ENCODE measurements at places on chromosomes 1 and 21.
A peak's percentile ranks its signal among the peaks of the same experiment; 100 is the strongest.

- no peak for DNase-seq
These were observed 16.9 kb upstream of the SLAMF9 start for GRCh38 chr1:159970932-159971342.

- DNase-seq = peak; percentile 37
These were observed 48.3 kb downstream of the HUNK start for GRCh38 chr21:31921079-31921478.

DNA sequence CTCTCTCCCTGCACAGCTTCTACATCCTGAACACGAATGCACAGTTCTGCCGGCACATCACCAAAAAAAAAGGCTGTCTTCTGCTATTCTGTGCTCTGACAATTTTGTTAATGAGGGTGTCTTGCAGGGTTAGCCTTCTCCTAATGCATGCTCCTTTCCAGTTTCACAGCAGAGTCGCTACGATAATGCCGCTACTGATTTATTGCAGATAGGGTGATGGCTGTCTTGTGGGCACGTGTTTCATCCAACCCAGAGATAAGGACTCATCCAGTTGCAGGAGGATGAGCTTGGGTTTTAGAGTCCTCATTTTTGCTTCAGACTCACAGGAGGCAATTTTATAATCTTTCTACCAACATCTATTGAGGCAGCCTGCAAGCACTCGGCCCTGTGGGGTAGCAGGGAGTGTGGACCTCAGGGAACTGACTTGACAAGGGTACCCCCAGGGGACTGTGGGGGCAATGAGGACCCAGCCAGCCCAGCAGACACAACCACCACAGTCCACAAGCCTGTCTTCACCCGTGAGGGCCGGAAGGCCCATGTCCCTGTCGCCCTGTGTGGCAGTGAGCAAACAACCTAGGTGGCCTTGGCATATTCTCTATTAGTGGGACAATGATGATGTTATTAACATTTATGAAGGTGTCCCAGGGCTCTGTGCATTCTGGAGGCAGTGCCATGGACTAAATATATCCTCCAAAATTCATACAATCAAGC is 15.4 kb upstream of the UTS2 start:
- DNase-seq = no peak

DNA sequence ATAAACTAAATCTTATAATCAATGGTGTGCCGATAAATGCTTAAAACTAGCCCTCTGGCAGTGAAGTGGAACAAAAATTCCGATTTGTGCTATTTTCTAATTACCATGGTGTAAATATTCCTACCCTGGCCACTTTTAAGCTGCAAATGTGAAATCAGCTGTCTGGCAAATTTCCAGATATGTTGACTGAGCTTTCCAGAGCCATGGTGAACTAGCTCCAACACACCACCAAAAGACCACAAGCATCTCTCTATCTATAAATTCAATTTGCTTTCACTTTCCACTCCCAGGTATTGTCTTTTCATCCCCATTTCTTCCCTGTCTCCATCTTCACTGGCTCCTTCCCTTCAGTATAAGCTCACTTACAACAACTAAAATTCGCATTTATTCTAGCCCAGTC is 152.3 kb upstream of the RGS18 start:
- DNase-seq = no peak

- peak; percentile 97 for DNase-seq
These were observed 32.0 kb downstream of the PTAFR start for GRCh38 chr1:28144203-28145135.

DNA sequence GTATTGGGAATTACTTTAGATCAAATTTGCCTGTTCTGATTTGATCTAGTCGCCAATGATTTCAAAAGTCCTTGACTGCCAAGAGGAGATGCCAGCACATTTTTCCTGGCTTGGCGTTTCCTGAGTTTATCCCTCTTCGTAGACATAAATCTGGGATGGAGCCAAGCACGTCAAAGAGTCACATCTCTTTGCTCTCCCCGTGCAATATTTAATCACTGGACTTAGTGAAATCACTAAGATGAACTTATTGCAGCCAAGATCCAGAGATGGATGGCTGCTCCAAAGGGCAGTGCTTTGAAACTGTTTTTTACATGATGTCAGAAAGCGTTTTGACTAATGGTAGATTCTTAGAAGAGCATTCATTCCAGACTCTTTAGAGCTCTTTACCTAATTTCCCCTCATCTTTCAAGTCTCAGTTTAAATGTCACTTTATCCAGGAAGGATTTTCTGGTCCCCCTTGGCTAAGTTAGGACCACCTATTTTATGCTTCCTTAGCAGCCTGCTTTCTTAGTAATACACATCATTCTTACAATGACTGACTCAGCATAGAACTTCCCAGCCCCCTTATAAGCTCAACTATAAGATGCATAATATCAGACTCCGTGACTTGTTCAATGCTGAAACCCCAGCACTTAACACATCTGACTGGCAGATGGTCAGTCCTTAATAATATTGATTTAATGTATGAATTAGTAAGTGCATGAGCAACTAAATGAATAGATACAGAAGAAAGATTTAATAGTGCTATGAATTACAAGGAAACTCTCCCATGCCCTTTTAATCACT is 94.4 kb upstream of the GREM2 start:
- no peak for DNase-seq

GRCh38 chr1:178311164-178311563 is 185.6 kb downstream of the CLEC20A start:
- DNase-seq = no peak

GRCh38 chr1:203649551-203649998 is 22.9 kb downstream of the ATP2B4 start:
- DNase-seq = peak; percentile 76

DNA sequence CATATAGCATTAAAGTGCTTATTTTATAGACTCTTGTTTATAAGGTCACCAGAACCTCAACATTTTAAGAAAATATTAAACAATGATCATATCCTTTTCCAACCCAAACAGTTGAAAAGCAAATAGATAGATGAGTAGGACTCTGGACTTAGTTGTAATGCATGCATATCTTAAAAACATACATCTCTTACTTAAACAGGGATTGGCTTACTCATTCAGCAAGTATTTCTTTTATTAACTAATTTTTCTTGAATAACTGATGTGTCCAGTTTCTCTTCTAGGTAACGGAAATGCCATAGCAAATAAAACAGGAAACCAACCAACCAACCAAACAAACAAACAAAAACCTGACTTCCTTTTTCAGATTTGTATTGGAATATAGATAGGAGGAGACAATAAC is 70.9 kb upstream of the NBPF4 start:
- peak; percentile 10 for DNase-seq

GRCh38 chr1:234659538-234659937 is 49.6 kb upstream of the IRF2BP2 start:
- peak; percentile 93 for DNase-seq

DNA sequence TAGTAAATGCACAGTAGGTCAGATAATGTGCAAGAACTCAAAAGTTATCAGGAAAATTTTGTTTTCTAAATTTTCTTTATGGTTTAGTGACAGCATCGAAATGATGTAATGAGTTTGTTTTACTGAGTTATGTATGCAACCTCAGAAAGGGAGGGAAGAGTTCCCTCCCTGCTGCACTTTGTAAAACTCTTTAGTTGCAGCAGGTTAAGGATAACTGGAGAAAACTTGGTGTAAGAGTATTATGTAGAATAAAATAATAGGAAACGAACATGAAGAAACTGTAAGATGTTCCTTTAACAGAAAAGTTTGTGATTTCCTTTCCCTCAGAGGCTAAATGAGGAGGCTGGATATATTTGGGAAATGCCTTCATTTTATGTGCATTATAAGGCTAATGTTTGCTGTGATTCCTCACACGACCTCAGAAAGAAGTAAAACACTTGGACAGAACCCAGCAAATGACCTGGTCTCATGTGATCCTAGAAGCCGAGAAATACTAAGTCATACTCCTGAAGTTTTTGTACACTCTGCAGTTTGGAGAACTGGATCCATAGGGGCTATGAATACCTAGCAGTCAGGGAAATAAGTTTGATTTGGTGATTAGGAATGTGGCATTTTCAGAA is 35.4 kb downstream of the ADGRL2 start:
- no peak for DNase-seq

Measured in bronchial epithelial cell (primary cell).